ENCODE measurements at places on chromosomes 13 and 19.
A peak's percentile ranks its signal among the peaks of the same experiment; 100 is the strongest.

GRCh38 chr19:41624937-41625336 lies 1.9 kb downstream of the CEACAM4 start:
- DNase-seq = no peak

DNA sequence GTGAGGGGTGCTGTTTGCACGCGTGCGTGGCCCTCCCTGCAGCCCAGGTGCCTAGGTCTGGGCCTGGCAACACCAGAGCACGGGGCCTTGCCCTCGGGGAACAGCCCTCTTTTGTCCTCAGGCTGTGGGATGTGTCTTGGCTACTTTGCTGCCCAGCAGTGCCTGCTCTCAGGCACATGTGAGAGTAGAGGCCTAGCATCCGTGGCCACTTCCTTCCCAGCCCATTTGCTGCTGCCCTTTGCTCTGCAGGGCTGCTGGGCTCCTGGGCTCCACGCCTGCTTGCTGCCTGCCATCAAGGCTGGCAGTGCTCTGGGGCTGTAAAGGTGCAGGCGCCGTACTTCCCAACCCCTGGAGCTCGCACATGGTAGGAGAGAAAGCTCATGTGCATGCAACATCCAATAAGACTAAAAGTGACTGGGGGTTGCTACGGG lies 46.6 kb downstream of the CAPN12 start:
- DNase-seq = no peak

DNA sequence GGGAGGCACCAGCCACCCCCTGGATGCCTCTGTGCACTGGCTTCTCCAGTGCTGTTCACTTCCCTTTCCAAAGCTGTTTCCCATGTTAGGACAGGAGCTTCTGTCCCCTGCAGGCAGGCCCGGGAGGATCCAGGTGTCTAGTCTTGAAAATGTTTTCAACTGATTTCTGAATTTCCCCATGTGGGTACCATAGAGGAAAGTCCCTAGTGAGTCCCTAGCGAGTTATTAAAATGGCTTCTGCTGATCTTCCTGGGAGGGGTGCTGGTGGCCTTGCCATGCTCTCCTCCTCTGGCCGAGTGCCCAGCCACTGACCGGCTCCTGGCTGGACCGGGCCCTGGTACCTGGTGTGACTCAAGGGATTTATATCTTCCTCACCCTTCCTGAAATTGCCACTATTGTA lies 5.2 kb upstream of the ANKRD10 start:
- DNase-seq = no peak

GRCh38 chr13:20473139-20473538 lies 52.5 kb downstream of the CRYL1 start:
- no peak for DNase-seq

- DNase-seq = no peak
Observed at GRCh38 chr13:21101865-21102576, 40.6 kb upstream of the LATS2 start.

- no peak for DNase-seq
Observed at GRCh38 chr13:96112936-96113335, 23.0 kb downstream of the HS6ST3 start.

GRCh38 chr13:97262058-97262457 lies 39.9 kb downstream of the MBNL2 start:
- DNase-seq = no peak

GRCh38 chr19:35310811-35311465 lies 18.0 kb upstream of the CD22 start:
- no peak for DNase-seq

DNA sequence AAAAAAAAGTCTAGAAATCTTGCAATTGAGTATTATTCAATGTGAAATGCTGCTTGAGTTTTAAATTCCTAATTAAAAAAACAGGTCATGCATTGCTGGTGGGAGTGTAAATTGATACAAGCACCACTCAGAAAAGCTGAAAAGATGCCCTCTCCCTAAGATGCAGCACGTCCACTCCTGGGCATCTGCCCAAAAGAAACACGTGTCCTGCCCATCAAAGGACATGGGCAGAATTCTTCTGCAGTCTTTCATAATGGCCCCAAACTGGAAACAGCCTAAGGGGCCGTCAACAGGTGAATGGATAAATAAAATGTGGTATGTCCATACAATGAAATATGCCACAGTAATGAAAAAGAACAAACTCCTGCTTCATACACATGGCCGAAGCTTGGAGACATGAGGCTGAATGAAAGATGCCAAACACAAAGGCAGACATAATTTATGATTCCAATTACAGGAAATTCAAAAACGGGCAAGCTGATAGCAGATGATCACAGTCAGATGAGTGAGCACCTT lies 7.8 kb downstream of the POU2F2 start:
- DNase-seq = no peak

GRCh38 chr19:5035105-5035761 lies 66.3 kb downstream of the KDM4B start:
- DNase-seq = no peak

DNA sequence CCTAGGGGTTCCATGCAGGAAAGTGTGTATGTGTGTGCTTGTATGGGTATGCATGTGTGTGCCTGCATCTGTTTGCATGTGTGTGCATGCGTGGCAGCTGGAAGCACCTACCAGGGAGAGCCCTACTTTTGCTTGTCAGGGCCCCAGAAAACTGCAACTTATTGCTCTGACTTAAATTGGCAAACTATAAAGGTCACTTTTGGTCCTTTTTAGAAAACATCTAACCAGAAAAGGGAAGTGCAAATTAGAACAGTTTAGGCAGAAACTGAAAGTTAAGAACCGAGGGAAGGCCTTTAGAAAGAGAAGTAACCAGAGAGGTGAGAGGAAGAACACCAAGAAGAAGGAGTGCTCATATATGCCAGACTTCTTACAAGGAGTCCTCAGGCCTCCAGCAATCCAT lies 32.5 kb downstream of the DLEU7 start:
- no peak for DNase-seq

- no peak for DNase-seq
Observed at GRCh38 chr19:46197314-46198070, 32.0 kb upstream of the IGFL1 start.

GRCh38 chr13:27605610-27606200 lies 14.6 kb downstream of the LNX2 start:
- no peak for DNase-seq

- no peak for DNase-seq
Observed at GRCh38 chr13:110027470-110028240, 241.3 kb upstream of the IRS2 start.

GRCh38 chr13:84784443-84785153 lies 902.3 kb upstream of the SLITRK1 start:
- no peak for DNase-seq

DNA sequence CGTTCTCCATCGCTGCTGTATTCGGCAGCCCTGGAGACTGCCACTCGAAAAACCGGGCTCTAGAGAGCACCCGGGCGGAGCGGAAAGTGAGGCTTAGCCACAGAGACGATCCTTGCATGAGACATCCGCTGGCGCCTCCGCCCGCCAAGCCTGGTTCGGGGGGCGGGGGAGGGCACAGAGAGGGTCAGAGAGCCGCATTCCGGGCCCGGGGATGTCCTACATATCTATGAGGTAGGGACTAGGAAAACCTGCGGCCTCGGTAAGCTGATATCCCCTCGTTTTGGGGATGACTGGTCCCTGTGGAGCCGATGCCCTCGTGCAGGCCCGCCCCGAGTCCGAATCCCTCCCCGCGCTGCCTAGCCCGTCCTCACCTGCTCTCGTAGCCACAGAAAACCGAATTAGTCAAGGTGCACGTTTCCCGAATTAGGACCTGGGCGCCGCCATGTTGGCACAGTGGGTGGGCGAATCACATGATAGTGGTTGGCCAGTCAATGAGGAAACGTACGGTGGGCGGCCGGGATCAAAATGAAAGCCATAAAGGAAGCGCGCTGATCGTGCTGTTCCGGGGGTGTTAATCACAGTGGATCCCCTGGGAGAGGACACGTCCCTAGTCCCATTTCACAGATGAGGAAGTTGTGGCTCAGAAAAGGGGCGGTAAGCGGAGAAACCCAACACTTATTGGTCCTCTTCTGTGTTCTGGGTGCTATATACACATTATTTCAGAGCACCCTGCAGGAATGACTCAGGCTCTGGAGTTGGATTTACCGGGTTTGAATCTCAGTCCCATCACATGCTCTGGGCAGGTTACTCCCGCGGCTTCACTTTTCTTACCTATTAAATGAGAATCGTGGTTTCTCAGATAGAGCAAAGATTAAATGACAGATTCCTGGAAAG lies at the start of gene TRMT1:
Gene TRMT1 (minus strand): TSS at position 459 of the 894 bp plus-strand sequence. CDS start 341 bp downstream, at position 118.
- peak; percentile 93 for DNase-seq

DNA sequence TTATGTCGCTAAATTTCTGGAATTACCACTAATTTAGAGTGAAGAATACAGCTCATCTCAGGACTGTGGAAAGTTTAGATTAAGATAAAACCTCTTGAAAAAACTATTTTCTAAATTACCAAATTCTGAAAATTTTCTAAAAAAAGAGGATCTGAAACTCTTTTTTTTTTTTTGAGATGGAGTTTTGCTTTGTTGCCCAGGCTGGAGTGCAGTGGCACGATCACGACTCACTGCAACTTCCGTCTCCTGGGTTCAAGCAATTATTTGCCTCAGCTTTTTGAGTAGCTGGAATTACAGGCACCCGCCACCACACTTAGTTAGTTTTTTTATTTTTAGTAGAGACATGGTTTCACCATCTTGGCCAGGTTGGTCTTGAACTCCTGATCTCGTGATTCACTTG lies 16.6 kb upstream of the ZNF253 start:
- no peak for DNase-seq

- DNase-seq = peak; percentile 56
Observed at GRCh38 chr19:10543420-10544241, at the start of gene ATG4D. Gene ATG4D (plus strand): TSS chr19:10543904. CDS start chr19:10544091, 187 bp downstream.

DNA sequence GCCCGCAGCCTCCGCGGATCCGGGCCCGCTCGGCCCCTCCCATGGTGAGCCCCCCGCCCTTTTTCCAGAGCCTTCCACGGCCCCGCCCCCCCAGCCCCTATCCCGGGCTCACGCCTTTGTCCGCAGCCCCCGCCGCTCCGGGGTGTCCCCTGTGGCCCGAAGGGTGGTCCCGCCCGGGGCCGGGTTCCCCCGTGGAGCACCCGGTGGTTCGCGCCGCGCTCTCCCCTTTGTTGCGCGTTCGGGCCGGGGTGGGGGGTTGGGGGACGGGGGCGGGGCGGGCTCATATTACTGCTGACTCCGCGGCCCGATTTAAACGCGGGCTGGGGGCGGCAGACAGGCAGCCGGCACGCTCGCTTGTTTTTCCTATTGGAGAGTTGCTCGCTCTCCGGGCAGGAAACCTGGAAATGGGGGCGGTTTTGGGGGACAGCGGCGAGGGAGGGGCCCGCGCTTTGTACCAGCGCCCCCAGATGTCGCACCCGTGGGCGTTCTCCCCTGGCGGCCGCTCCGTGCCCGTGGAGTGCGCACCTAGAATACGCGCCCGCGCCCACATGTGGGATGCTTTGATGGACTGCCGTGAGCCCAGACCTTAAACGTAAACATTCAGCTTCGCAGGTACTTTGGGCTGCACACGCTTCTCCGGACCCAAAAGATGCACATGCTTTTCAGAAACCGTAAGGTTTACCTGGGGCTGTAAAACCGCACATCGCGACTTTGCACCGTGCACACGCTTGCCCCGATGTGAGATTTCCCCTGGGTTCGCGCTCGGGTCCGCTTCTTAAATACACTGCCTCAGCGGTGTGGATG lies 699 bp downstream of the PTOV1 start:
- no peak for DNase-seq

- DNase-seq = no peak
Observed at GRCh38 chr13:99741960-99742359, 229.6 kb downstream of the ZIC5 start.

DNA sequence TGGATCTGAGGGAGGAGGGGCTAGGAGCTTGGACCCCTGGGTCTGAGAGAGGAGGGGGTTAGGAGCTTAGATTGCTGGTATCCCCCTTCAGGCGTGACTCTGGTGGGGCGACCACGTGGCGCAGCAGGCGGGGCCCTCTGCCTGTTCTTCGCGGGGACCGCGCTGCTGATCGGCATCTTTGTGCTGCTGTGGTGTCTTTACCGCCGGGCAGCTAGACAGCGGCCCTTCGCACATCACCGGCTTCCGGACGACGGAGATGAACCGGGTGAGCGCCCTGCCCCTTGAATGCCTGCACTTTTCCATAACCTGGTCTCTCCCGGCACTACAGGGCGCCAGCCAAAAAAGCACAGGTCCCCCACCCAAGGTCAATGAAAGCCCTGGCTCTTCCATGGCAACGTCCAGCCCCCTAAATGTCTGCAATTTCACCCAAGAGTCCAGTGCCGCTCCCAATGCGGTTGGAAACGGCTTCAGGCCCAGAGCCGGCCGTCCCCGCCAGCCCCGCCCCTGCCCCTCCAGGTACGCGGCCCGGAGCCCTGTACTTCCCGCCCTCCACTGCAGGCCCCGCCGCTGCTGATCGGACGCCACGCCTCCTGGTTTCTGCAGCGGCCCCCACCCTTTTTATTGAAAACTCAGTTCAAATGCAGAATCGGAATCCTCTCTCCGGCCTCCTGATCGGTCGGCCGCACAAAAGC lies 2.8 kb downstream of the GFY start:
- no peak for DNase-seq

DNA sequence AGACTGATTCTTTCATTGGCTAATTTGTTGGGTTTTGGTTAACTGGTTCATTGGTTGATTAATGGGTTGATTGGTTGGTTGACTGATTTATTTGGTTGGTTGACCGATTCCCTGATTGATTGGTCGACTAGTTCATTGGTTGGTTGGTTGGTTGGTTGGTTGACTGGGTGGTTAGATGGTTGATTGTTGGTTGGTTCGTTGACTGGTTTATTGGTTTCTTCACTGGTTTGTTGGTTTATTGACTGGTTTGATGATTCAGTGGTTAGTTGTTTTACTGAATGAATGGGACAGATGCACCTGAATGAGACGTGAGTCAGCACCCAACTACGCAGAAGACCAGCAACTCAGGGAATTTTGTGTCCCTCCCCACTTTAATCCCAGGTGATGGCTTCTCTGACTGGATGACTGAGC lies 2.7 kb upstream of the NUP62 start:
- no peak for DNase-seq

DNA sequence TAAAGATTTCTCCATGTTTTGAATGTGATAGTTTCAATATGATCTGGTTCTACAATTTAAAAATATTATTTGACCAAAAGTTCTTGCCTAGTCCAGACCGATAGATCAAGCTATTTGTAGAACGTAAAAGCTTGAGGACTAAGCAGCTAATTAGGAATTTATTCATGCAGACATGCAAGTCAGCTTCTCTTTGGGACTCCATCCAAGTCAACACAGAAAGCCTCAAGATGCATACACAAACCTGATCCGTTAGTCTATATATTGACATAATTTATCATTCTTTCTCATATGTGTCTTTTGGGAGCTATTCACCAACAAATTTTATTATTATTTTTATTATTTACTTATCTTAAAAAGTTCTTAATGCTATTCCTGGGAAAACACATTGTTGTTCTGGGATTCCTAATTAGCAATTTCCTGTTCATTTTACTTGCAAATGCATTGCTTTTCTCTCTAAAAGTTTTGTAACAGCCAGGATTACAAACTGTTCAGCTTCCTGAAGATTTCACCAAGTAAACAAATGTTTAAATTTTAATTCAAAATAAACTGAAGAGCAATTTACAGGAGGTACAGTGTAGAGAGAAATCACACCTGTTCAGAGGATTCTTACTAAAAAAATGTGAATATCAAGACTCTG lies 375.3 kb downstream of the GPC5 start:
- no peak for DNase-seq
